ENCODE measurements at places on chromosomes 11 and 22.

GRCh38 chr22:45072322-45072903, 62.6 kb upstream of the PHF21B start:
- no peak for DNase-seq

- no peak for DNase-seq
Observed at GRCh38 chr11:9787981-9788521, 124.2 kb downstream of the SWAP70 start.

DNA sequence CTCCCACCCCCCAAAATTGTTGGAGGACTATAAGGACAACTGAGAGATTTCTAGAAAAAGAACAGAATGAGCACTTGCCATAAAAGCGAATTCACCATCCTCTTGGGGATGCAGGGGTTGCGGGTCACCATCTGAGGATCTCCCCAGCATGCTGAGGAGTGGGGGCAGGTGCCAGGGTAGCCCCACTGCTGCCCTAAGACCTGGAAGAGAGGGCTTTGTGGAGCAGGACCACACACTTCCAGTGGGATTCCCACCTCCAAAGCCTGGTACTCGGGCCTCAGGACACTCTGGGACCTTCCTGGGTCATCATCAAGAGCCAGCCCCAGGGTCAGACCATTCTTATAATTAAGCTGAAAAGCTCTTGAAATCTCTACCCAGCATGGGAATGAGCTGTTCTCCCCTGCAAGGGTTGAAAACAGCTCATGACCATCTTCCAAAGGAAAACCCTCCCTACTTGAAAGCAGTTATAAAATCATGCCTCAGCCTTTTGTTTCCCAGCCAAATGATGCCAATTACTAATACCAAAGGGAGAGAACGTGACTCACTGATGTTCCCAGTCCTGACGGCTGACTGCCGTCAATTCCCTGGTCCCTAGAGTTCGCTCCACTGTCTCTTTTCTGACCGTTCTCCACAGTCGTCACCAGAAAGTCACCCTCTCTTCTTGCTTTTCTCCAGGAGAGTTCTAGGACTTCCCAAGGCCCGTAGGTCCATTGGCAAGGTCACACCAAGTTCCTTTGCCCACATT, 76.8 kb upstream of the CREB3L1 start:
- DNase-seq, result no peak

DNA sequence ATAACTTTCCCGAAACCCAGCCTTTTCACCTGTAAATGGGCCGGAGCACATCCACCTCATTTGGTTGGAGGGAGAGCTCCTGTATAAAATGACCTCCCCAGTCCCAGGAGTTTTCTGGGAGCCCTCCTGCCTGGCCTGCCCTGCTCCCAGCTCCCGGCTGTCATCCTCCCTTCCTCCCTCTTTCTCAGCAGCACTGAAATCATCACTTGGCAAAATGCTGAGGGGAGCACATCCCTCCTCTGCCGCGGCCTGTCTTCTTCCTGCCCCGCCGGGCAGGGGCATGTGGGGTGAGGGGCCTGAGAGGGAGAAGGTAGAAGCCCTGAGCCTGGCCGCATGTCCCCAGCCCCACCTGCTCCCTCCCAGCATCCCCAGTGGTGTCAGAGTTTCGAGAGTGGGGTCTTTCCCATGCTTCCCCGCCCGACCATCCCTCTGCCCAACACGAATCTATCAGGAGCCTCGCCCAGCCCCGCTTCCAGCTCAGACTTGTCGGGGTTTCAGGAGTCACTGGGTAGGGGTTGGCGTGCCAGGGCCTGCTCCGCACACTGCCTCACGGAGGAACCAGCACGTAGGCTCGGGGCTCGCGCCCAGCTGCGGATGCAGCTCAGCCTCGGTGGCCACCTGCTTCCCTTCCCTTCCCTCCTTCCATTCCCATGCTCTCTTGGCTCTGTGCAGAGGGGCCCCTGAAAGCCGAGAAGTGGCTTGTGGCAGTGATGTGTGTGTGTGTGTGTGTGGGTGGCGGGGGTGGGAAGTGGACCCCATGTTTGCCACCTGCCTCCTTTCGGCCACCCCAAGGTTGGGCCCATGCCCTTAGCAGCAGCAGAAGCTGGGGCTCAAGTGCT, 37.1 kb downstream of the NECTIN1 start:
- no peak for DNase-seq

DNA sequence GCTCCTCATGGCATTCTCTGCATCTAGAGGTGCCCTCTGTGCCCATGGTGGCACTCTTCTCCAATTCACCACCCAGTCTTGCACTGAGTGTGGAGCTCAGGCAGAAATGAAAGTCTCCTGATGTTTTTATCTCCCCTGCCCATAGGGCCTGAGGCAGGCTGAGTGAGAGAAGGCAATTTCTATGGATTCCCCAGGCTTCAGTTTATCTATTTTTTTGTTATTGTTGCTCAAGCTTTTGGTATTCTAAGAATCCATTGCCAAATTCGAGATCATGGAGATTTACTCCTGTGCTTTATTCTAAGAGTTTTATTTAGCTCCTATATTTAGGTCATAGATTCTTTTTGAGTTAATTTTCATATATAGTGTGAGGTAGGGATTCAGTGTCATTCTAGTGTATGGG, 40.7 kb downstream of the TSPAN18 start:
- DNase-seq, result no peak

GRCh38 chr22:32164075-32164860, 5.2 kb upstream of the C22orf42 start:
- DNase-seq, result no peak

DNA sequence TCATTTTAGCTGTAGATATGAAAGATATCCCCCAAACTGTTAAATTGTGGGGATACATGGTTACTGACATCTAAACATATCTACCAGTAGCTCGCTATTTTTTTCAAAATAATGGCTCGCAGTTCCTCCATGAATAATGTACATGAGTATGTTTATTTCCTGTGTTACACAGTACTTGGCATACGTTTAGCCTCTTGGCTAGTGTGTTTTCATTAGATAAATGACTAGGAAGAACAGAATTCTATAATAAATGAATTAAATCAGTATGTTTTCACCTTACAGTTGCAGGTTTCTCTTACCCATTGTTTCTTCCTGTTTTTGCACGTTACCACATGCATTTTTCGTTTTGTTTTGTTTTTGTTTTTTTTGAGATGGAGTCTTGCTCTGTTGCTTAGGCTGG, 21.8 kb downstream of the RNF169 start:
- no peak for DNase-seq

DNA sequence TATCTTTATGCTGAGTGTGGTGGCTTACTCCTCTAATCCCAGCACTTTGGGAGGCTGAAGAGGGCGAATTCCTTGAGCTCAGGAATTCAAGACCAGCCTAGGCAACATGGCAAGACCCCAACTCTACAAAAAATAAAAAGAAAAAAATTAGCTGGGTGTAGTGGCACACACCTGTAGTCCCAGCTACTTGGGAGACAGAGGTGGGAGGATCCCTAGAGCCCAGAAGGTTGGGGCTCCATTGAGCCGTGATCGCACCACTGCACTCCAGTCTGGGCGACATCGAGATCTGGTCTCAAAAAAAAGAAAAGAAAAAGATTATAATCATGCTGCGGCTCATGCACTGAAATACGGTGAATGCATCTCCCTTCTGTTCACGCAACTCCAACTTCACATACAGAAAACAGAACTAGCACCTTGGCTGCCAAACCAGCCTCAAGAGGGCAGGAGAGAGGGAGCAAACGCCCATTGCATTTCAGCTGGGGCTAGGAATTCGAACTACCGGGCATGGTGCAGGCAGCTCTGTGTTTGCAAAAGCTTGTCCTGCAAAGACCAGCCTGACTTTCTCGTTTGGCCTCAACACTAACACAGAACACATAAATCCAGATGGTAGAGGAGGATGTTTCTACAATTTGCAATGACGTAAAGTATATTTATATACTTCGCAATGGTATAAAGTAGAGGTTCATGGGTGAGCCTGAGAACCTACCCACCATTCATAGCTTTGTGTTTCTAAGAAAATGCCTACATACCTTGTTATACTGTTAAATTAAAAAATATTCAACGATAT, 6.3 kb upstream of the SYNGR1 start:
- DNase-seq, result no peak

GRCh38 chr11:72683782-72684200, 9.6 kb upstream of the PDE2A start:
- DNase-seq, result peak; percentile 16

DNA sequence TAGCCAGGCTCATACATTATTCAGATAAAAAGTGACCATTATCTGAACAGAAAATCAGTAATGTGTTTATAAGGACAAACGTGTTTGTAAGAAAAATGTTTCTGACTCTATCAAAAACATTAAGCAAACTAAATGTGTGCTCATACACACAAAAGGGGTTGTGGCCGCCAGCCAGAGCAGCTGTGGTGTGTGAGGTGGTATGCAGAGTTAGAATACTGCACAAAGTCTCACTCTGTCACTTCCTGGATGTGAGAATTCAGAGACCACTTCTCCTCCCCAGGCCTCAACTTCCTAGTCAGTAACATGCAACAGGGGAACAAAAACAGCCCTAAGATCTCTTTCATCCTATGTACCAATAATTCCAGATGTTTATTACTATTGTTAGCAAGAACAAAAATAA, 9.4 kb downstream of the OR5B21 start:
- no peak for DNase-seq
